ENCODE measurements at places on chromosomes 4 and X.

GRCh38 chrX:120749141-120749846 is 119.4 kb upstream of the C1GALT1C1 start:
- peak; percentile 69 for DNase-seq

GRCh38 chr4:121554382-121554781 is 142.4 kb downstream of the ANXA5 start:
- DNase-seq: no peak

DNA sequence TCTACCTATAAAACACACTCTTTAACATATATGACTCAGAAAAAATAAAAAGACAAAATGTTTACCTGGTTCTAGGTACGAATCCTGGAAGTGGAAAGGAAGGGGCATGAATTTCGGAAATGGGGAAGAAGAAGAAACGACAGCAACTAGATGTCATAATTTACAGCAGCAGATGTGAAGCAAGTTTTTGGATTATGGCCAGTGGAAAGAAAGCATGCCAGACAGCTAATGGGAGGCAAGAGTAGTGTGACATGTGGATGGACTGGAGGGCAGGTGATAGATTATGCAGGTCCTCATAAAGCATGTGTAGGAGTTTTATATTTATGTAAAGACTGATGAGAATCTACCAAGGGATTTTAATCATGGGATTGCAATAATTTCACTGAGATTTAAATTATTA is 279.0 kb upstream of the TACR3 start:
- no peak for DNase-seq

DNA sequence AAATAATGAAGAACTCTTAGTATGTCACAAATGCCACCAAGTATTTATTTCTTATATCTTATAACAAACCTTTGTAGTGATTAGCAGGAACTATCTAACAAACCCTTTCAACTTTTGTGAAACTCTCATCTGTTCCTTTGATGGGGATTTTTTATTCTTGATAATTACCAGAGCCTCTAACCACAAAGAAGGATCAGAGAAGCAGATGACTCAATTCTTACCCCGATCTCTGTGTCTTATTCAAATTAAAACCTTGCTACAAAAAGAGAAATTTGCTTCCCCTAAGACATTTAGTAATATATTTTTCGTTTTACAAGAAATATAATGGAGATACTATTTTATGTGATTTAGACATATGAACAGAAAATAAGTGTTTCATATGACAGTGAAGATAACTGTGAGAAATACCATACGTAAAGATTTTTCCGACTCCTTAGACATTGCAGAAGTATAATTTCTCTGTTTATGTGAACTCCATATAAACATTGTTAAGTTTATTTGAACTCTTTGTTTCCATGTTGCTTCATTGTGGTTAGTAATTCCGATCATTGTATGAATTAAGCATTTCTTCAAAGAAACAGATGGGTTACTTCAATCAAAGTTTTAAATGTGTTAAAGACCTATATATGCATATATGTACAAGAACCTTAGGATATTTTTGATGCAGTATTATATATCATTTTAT is 205.4 kb downstream of the CFAP299 start:
- DNase-seq: no peak

DNA sequence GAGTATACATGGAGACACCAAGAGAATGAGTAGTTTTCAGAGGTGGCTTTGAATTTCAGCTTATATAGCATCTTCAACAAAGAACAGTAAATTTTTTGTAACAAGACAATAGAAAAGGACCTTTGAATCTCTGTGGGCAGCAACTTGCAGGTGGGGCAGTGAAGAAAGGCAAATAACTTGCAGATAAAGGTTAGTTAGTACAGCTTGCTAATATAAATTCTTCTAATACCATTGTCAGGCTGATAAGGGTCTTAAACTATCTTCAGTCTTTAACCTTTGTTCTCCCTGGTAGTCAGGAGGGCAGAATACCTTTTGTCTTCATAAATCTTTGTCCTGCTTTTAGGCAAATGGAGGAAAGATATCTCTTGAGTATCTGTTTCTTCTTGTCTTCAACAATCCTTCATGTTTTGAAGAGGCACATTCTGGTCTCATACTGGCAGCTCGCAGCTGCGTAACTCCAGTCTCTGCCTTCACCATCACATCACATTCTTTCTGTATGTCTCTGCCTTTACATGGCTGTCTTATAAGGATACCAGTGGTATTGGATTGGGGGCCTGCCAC is 16.0 kb downstream of the ANXA3 start:
- DNase-seq: no peak

GRCh38 chr4:159446266-159446976 is 343.5 kb downstream of the RAPGEF2 start:
- peak; percentile 23 for DNase-seq

DNA sequence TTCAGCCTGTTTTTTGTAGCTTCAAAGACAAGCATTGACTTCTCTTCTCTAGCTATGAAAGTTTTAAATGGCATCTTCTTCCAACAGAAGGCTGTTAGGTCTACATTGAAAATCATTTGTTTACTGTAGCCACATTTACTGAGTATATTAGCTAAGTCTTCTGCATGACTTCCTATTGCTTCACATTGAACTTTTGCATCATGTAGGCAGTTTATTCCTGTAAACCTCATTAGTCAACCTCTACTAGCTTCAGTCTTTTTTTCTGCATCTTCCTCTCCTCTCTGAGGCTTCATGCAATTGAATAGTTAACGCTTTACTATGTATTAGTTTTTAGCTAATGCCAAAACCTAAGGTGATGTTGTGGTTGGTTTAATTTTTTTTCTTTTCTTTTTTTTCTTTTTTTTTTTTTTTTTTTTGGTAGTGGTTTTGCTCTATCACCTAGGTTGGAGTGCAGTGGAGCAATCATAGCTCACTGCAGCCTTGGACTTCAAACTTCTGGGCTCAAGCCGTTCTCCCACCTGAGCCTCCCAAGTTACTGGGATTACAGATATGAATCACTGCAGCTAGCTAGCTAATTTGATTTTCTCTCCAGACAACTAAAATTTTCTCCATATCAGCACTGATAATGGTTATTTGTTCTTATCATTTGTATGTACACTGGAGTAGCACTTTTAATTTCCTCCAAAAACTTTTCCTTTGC is 3.4 kb downstream of the UGT2A3 start:
- no peak for DNase-seq

GRCh38 chr4:184994010-184994622 is 24.2 kb upstream of the HELT start:
- no peak for DNase-seq

- DNase-seq: no peak
Observed at GRCh38 chr4:39637221-39637585, 1.5 kb downstream of the SMIM14 start.
